ENCODE measurements at places on chromosomes 13 and 19.

DNA sequence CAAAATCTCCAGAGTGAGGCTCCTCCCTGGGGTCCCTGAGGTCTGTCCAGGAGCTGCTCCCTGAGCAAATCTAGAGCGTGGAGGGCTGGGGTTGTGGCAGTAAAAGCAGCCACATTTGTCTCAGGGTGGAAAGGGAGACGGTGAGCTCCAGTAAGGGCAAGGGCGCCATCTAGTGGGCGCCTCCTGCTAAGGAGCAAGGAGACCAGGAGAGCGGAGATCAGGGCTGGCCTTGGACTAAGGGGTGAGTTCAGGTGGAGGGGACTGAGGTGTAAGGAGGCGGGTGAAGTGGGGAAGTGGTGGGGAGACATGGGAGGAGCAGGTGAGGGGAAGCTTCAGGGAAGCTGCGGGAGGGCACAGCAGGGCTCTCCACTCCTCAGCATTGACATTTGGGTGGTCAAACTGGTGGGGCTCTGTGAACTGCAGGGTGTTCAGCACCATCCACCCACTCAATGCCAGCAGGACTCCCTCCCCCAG is 5.3 kb upstream of the CEACAM21 start:
- peak; percentile 92 for DNase-seq
- H3K27ac ChIP-seq = no peak overlapping the region
- H3K4me1 ChIP-seq = peaks cover 18% of the 10 kb centered on the region

- DNase-seq = no peak
- H3K36me3 ChIP-seq = no peaks in the 10 kb centered on the region
- H3K4me3 ChIP-seq = no peak overlapping the region
- peaks cover 19% of the 10 kb centered on the region for H3K27me3 ChIP-seq
- peaks cover 6% of the 10 kb centered on the region for H3K4me1 ChIP-seq
These were observed 514 bp downstream of the CEACAM3 start for GRCh38 chr19:41796901-41797300.

- H3K27ac ChIP-seq = no peak overlapping the region
- H3K4me3 ChIP-seq = no peak overlapping the region
- H3K27me3 ChIP-seq = no peaks in the 10 kb centered on the region
- H3K36me3 ChIP-seq = no peaks in the 10 kb centered on the region
These were observed 69.2 kb downstream of the CDK8 start for GRCh38 chr13:26323127-26323526.

- no peak for DNase-seq
- H3K27me3 ChIP-seq = no peaks in the 10 kb centered on the region
- no peaks in the 10 kb centered on the region for H3K4me1 ChIP-seq
- no peak overlapping the region for H3K4me3 ChIP-seq
- H3K36me3 ChIP-seq = no peaks in the 10 kb centered on the region
These were observed 880.4 kb downstream of the EFNB2 start for GRCh38 chr13:105655046-105655445.

Data from activated CD8-positive, alpha-beta T cell treated with anti-CD3 and anti-CD28 coated beads for 36 hours (primary cell).